ENCODE measurements at places on chromosomes 3 and 15.

DNA sequence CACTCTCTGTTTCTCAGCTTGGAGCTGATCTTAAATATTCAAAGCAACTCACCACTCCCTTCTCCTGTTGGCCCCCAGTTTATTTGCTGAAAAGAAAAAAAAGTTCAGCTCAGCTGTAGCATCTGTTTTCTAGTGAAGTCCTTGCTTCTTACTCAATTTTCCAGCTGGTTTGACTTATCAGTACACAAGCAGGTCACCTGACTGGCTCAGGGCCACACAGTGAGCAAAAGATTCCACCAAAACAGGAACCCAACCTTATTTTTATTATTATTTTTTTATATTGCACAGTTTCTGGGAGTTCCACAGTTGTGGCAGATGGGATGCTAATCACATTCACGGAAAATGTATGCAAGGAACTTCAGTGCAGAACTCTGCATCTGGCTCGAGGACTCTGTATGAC lies 390.7 kb upstream of the RGMA start:
- DNase-seq, result no peak

- DNase-seq, result no peak
These were observed 29.7 kb downstream of the ACSBG1 start for GRCh38 chr15:78204351-78205309.

GRCh38 chr3:187788984-187789857 lies 44.0 kb upstream of the BCL6 start:
- DNase-seq, result no peak

- DNase-seq, result no peak
These were observed 682 bp downstream of the ITPKA start for GRCh38 chr15:41494190-41494921.

GRCh38 chr3:46574243-46574646 lies 8.1 kb upstream of the LRRC2 start:
- no peak for DNase-seq

GRCh38 chr15:47726399-47726823 lies 9.1 kb downstream of the SEMA6D start:
- no peak for DNase-seq

DNA sequence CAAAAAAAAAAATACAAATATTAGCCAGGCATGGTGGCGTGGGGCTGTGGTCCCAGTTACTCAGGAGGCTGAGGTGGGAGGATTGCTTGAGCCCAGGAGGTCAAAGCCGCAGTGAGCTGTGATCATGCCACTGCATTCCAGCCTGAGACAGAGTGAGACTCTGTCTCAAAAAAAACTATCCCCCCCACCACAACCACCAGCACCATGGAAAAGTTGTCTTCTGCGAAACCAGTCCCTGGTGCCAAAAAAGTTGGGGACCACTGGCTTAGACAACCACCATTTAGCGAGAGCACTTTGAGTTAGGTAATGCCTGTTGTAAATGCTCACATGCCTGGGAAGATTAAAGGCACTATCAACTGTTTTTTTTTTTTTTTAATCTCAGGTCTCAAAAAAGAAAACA lies 15.4 kb downstream of the ARHGAP31 start:
- no peak for DNase-seq
